Esophagus muscularis mucosa (tissue), 4 donors: ENCODE measurements at places on chromosomes 3 and 15. TPM values are rescaled to one million over a fixed set of nuclear protein-coding genes. Genes with fewer than 3 reads are reported as not detected.

- no peak for DNase-seq
Measured at GRCh38 chr3:42746455-42747450, 26.3 kb downstream of the CCDC13 start.

DNA sequence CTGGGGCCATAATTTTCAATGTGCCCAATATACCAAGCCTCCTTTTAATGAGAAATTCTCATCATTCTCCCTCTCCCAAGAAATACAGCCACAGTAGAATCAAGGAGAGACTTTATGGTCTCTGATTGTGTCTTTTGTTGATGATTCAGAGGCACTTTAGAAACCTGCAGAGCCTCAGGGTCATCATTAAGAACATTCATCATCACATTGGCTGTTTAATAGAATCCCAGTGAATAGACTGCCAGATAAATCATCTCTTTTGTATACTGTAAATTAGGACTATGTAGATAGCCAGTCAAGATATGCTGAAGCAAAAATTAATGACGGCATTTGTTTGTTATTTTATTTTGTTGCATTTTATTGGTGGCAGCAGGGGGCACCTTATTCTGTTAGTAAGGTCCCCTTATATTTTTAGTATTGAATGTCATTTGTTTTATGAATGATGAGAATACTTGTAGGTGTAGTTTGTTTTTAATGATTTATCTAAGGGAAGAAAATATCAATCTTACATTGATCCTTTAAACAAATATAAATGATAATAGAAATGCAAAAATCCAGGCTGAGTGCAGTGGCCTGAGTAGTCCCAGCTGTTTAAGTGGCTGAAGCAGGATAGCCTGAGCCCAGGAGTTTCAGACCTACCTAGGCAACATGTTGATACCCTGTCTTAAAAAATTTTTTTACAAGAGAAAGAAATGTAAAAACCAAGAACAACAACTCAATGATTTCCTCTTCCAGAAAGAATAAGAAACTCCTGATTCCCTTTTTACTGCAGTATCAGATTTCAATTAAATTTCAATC, 138.8 kb downstream of the ZBBX start:
- DNase-seq: no peak

GRCh38 chr15:88344786-88345185, 88.2 kb upstream of the NTRK3 start:
- DNase-seq: no peak

DNA sequence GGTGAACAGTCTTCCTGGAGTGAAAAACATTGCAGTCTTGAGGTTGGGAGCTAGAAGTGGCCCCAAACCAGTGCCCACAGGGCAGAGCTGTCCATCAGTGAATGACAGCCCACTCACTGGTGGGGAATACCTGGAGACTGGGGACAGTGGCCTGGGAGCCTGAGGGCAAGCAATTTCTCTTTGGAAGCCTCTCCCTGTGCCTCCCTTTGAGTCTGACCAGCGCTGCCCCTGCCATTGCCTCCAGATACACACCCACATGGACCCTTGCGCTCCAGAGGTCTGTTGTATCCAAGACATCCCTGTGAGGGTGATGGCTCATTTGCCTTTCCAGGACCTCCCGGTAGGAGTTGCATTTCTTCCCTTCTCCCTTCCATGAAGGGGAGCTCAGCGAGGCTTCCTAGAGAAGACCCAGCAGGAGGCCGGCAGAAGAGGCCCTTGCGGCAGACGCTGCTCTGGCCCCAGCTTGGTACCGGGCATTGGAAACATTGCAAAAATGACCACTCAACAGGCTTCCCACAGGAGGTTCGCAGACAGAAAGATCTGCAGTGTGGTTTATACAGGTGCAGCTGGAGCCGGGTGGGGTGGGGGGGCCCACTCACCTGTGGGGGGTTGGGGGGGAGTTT, 38.5 kb downstream of the KLF13 start:
- no peak for DNase-seq

DNA sequence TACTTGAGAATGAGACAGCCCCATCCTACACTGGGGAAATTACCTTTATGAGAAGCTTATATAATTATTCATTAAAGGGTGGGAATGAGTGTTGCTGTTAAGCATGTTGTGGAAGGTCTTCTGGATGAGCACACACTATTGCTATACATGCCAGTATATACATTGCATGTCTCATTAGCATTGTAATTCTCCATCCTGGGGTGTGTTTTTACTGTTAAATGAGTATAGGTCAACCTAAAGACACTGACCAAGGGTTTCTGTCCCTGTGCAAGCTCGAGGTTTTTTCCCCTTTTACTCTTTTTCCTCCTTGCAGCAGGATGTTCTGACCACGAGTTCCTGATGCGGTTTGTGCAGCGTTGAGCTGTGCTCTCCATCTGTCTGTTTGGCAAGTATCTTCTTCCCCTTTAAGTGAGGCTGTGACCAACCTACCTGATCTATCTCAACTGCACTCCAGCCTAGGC, 7.2 kb upstream of the IVD start:
- DNase-seq: no peak

DNA sequence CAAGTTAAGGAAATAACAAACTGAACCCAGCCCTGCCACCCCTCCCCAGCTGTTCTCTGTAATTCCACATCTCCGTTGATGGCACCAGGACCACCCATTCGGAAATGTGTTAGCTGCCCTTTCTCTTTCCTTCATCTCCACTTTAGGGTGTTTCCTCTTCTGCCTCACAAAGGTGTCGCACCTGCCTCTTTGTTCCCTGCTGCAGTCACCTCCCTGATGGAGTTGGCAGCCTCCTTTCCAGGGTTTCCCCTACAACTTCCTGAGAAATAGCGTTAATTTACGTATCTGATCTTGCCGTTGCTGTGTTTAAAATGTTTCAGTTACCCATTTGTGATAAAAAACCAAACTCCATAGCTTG, 57.3 kb downstream of the GPR171 start:
- no peak for DNase-seq

- DNase-seq: no peak
Measured at GRCh38 chr15:70050441-70050840, 47.3 kb downstream of the TLE3 start.

- DNase-seq: no peak
Measured at GRCh38 chr3:77304700-77305021, 264.8 kb downstream of the ROBO2 start.

DNA sequence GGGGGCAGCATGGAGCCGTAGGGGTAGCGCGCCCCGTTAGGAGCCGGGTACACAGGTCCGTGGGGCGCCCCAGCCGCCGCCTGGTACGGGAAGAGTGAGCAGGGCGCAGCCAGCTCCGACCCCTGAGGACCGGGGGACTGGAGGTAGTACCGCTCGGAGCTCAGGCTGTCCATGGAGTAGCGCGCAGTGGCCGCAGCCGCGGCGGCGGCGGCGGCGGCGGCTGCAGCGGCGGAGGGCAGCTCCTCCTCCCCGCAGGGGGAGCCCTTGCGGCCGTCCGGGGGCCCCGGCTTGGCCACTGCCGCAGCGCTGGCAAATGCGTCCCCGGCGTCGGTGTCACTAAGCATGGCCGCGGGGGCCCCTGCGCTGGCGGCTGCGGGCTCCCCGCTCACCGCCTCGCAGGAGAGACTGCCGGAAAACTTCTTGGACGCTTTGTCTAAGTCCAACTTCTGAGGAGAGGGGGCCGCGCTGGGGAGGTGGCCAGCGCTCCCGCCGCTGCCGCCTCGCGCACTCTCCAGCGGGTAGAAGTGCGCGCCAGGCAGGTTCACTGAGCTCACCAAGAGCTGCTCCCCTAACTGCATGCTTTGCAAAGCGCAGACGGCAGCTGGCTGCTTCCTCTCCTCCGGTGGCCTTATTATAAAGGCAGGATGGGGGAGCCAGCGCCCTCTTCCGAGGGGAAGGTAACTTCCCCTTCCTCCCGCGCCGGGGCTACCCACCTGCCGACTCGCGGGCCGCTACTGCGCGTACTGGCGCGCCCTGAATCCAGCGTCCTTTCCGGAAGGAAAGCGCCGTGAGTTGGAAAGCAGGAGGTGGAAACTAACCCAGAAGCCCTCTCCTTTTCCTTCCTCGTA, at the start of gene EOMES:
EOMES (minus strand) TSS at position 607 of the 848 bp plus-strand sequence; CDS start at position 578, 29 bp downstream.
- no peak for DNase-seq

DNA sequence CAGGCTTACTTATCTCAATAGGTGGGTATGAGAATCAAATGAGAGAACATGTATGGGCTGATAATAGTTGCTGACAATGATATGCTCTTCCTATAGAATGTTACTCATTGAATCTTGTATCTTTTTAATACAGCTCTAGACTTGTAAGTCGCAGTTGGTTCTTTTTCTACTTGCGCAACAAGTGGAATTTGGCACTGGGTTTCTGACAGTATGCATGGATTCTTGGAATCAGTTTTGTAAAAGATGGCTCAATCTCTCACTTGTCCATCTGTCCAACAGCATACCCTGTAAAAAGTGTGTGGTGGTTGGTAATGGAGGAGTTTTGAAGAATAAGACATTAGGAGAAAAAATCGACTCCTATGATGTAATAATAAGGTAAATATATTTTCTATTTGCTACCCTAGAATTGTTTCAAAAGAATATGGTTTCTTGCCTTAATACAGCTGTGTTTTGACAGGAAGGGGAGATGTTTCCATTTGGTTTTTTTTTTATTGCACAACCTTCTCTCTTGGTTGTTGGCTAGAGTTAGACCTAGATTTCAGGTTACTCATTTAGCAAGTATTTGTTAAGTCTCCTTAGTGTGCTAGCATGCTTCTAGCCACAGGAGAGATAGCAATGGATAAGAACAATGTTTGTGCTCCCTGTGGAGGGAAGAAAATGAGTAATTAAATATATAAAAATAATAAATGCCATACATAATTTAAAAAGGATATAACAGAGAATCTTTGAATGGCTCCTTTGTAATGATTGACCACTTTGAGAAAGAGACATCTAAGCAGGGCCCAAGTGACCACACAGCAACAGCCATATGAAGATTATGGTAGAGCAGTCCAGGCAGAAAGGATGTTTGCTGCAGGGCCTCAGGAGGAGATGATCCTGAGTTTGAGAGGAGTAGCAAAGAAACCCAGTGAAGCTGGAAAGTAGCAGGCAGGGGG, 21.8 kb downstream of the ST3GAL6 start:
- no peak for DNase-seq

DNA sequence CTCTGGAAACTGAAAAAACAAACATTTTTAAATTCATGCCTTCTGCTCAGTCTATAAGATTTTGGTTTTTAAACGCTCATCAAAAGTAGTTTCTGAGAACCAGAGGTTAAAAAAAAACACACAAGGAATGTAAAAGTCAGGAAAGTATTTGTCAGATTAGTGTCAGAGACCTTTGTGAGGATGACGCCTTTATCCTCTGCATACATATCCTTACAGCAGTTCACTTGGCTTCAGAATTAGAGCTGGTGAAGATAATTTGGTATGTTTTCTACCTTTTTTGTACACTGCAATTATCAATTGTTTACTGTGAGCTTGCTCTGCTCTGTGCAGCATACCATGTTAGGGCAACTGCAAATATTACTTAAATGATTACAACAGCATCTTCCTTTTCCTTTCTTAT, 8.3 kb downstream of the PRTG start:
- DNase-seq: no peak

DNA sequence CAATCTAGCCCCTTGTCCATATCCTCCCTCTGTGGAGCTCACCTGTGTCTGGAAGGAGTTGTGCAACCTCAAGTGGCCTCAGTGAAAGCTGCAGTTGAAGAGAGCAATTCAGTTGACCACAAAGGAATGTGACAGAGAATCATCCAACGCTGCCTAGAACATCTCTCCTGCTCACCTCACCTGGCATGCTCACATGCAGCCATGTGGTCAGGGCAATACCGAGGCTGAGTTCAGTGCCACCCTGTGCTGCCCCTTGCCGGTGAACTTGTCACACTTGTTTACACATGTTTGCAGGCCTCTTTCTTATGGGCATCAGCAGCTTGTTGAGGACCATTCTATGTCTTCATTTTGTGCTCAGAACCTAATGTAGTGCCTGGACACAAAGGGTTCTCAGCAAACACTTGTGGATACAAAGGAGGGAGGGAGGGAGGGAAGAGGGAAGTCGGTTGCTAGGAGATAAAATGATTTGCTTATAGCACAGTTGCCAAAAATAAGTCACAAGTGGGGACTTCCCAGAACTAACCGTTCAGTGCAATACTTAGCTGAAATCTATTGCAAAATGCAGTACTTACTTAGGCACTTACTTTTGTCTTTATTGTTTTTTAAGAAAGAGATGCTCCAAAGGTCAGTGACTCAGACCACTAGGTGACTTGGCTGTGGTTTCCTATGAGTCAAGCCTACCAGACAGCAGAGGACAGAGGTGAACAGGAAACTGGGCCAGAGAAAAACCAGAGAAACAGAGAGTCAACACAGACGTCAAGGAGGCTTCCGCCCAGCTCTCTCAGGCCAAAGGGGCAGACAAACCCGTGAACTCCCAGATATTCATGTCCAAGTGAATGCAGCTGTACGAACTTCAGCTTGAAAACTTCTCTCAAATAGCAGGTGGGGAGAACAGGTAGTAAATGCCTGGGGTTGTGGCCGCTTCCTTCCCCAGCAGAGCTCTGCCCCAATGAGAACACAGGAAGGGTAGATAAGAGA, 227.8 kb upstream of the CTNNB1 start:
- DNase-seq: no peak

- no peak for DNase-seq
Measured at GRCh38 chr15:32792436-32792835, 74.6 kb downstream of the GREM1 start.

DNA sequence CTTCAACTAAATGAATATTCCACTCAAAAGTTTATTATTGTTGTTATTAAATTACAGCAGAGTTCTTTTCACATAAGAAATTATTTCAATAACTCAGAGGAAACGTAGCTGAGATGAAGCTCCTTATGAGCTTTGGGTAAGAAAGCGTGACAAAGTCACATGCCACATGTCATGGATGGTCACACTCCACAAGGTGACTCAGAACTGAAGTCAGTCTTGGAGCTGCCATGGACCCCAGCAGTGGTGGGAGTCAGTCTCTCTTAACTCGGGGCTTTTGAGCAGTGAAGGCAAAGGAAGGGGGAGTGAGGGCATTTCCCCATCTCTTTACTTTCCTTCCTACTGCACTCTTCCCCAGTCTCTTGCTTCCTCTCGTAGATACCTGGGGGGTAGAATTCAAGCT, 87.5 kb upstream of the FAM3D start:
- DNase-seq: no peak

- no peak for DNase-seq
Measured at GRCh38 chr3:172159376-172159775, 120.0 kb downstream of the FNDC3B start.

- no peak for DNase-seq
Measured at GRCh38 chr3:122799322-122799721, 4.5 kb downstream of the SLC49A4 start.

DNA sequence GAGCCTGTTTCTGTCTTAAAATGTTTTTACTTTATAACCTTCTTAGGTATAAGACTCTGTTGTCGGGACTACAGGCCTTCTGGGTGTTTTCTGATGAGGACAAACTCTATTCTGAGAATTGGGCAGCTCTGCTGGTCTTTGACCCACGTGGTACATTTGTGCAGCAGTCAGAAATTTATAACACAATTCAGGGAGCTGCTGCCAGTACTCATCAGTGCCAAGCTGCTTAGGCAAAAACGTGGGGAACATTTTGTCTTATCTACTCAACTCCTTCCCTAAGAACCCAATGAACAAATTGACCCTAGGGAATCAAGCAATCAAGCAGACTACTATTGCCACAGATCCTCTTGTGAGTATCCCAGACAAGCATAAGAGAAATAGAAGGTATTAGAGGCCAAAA, 180.7 kb upstream of the PDZRN3 start:
- DNase-seq: no peak

Gene NOX5
- under 0.01 TPM for total RNA-seq

Gene ACP3
- 0.58 TPM for total RNA-seq

Gene CCR9
- total RNA-seq: not detected

Gene INTS14
- 21.9 TPM for total RNA-seq

Gene COPS2
- total RNA-seq: 69.4 TPM

Gene NANOGP8
- 3.3 TPM for total RNA-seq

Gene TMEM108
- 8.6 TPM for total RNA-seq

Gene VILL
- total RNA-seq: 3.2 TPM

Gene MKRN3
- 0.65 TPM for total RNA-seq
